ENCODE measurements at places on chromosomes 2 and 18. TPM values are rescaled to one million over a fixed set of nuclear protein-coding genes. Genes with fewer than 3 reads are reported as not detected.

LIMS4 gene
- total RNA-seq: 2.2 TPM

DNA sequence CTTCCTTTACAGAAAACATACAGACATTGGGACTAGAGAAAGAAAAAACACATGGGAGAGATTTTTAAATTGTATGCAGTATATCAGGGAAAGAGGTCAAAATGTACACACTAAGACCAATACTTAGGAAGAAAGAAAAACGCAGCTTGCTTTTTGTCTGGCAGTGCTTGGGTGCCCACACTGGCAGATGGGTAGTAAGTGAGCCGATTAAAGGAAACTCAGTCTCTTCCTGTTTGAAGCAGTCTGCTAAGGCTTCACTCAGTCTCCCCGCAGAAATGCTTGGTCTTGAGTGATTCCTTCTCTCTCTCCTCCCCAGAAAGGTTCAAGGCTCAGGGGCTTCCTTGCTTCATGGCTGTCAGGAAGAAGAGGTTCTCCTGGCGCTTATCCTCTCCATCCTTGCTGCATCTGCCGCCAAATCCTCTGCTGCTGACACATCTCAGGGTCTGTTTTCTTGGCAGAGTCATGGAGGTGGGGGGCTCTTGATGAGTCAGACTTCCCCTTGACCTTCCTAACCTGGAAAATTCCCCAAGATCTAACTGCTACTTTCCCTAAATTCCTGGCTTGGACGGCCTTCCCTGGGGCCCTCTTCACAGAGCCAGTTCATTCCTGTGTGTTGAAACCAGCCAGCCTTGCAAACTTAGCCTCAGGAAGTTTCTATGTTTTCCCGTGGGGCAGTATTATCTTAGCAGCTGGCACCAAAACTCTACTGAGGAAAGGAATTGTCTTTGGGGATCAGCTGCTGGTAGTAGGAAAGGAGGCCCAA lies 10.5 kb upstream of the TMSB10 start:
- DNase-seq: no peak

DNA sequence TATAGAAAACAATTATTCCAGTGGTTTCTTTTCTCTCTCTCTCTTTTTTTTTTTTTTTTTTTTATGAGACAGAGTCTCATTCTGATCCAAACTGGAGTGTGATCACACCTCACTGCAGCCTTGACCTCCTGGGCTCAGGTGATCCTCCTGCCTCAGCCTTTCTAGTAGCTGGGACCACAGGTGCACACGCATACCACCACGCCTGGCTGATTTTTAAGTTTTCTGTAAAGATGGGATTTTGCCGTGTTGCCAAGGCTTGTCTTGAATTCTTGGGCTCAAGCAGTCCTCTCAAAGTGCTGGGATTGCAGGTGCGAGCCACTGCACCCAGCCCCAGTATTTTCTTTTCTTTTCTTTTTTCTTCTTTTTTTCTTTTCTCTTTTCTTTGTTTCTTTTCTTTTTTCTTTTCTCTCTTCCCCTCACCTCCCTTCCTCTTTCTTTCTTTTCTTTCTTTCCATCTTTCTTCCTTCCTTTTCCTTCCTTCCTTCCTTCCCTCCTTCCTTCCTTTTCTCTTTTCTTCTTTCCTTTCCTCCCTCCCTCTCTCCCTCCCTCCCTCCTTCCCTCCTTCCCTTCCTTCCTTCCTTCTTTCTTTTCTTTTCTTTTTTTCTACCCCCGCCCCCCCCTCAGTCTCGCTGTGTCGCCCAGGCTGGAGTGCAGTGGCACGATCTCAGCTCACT lies 76.9 kb downstream of the ZNF532 start:
- no peak for DNase-seq

GRCh38 chr2:219308142-219309101 lies 779 bp downstream of the PTPRN start:
- DNase-seq: no peak

VWA3B gene
- total RNA-seq: 0.12 TPM

DNA sequence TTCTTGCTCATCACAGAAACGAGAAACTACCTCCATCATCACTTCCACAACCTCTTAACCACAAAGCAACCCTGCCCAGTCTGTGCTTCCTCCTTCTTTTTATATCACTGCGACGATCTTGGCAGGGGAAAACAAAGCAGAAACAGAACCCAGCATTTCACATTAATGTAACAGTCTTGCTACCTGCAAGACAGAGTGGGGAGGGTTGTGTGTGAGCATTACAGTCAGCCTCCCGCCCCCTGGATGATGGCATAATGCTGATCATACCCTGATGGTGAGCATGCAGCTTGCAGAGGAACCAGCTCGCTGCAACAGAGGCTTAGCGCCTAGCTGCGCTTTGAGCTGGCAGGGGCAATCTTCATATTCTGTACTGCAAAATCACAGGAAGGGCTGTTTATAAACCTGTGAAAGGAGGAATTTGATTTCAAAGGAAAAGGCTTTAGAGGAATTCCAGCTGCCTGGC lies 376.1 kb downstream of the IRS1 start:
- peak; percentile 16 for DNase-seq

SNORC gene
- total RNA-seq: 2.5 TPM

CCDC88A gene
- 8.4 TPM for total RNA-seq

GPR75 gene
- total RNA-seq: 1.2 TPM

DNA sequence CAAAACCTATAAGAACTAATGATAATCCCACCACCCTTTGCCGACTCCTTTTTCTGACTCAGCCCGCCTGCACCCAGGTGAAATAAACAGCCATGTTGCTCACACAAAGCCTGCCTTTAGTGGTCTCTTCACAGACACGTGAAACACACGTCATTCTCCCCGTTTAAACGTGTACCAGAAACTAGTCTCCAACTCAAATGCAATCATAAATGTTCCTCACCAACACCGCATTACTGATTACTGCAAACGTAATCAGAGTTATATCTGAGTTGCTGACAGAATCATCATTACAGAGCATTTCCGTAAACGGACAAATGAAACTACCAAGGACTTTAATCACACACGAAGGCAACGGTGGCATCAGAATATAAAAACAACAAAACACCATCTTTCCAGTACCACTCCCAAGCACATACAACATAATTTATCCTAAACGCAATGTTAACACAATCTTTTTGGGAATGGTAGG lies 1.9 kb downstream of the CLK1 start:
- no peak for DNase-seq

IL1RL2 gene
- total RNA-seq: 20.6 TPM

DNA sequence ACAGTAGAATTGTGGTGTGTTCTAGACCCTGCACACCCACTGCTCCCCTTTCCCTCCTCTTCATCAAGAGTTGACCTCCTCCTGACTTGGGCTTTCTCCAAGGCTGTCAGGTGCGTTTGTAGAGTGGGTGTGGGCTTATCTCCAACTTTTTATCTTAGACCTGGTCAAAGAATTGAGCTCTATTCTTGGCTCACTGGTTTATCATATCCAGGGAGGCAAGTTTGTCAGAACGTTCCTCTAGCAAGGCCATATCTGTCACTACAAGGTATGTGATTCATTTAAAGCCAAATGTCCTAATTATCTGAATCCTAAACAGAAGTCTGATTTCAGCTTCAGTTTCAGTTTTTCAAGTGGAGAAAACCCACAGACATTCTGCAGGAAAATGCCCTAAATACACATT lies 117.1 kb upstream of the MGAT5 start:
- no peak for DNase-seq

SLC14A1 gene
- total RNA-seq: 0.59 TPM

FBLN7 gene
- 10.2 TPM for total RNA-seq
